AML-193 (cell line): ENCODE measurements at places on chromosomes 1 and 21.

DNA sequence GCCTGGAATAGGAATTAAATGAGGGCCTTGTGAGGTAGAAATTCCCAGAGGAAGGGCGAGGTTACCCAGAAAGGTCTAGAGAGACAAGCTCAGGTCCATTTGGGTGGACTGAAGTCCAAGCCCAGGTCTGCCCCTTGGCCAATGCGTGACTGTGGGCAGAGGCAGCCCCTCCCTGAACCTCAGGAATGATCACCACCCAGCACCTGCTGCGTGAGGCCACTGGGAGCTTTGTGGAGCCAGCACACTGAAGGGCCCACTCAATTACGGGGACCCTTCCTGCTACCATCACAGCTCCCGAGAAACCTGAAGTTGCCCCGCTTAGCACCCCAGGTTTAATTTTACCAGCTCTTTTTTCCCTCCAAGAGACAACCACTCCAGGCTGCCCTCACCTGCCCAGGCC, 6.5 kb upstream of the MATN1 start:
- no peak for DNase-seq

- no peak for DNase-seq
Observed at GRCh38 chr21:22225299-22225698, 1227.1 kb downstream of the NCAM2 start.

- no peak for DNase-seq
Observed at GRCh38 chr1:89262643-89263042, 10.0 kb downstream of the GBP5 start.

DNA sequence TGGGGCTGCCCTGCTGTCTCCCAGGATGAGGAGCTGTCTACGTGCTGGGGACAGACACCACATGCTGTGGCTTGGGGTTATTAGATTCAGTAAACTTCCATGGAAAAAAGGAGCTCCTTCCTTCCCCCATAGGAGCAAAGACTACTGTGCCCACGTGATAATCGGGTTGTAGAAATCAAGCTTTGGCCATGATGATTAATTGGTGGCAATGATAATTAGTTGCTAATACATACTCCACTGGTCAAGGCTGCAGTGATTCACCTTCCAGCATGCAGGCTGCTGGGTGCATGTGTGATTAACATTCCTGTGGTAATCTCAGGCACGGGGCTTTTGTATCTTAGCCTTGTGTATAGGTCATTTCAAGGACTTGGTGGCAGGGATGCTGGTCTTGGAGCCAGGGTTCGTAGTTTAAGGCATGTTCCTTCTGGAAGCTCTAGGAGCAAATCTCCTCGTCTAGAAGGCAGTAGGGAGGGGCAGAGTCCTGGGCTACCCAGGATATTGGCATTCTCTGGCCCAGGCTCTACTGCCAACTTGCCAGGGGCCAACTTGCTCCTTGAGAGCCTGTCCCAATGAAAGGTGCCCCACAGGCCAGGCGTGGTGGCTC, 41.4 kb downstream of the TMCO4 start:
- DNase-seq = no peak

- no peak for DNase-seq
Observed at GRCh38 chr1:228293816-228294500, 86.1 kb downstream of the OBSCN start.

DNA sequence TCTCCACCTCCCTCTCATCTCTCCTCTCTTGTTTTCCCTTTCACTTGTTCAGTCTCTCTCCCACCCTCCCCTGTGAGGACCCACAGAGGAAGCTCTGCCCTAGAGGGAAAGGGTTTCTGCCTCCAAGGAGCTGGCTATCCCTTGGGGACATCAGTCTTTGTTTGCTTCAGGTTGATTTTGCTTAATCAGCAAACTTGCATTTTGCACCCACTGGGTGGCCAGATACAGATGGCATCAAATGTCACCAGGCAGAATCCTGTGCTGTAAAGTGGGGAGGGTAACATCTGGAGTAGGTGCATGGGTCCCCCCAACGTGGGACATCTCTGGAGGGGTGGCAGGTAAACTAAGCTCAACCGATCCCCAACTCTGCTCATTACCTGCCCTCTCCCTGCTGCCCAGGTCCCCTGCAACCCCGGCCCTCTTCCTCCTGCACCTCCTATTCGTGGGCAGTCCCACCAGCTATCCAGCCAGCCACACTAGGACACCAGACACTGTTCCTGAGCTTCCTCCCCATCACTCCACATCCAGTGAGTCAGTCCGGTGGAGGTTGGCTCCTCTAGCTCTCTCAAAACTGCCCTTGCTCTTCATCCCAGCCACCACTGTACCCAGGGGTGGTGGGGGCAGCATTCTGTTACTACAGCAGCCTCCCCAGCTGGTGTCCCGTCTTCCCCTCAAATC, 123.3 kb downstream of the KCNN3 start:
- DNase-seq = no peak

DNA sequence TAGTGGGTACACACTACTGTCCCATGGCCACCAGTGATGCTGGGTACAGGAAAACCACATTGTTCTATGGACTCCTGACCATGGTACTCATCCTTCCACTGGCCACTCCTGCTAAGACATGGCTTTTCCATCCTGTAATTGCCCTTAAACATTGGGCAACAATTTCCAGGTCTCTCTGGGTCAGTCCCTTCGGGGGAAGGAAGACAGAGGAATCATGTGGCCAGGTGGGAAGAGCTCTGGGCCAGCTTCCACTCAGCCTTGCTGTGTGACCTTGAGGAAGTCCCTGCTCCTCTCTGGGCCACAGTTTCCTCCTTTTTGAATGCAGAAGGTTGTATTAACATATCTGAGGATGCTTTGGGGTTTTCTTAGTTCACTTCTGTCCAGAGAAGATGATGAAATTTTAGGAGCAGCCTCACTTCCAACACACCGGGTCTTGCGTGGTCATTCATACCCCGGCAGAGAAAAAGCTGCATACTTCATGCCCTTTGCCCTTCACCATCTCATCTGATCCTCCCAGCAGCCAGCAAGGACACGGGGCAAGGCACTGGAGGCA, 50.8 kb downstream of the SRRM1 start:
- no peak for DNase-seq

DNA sequence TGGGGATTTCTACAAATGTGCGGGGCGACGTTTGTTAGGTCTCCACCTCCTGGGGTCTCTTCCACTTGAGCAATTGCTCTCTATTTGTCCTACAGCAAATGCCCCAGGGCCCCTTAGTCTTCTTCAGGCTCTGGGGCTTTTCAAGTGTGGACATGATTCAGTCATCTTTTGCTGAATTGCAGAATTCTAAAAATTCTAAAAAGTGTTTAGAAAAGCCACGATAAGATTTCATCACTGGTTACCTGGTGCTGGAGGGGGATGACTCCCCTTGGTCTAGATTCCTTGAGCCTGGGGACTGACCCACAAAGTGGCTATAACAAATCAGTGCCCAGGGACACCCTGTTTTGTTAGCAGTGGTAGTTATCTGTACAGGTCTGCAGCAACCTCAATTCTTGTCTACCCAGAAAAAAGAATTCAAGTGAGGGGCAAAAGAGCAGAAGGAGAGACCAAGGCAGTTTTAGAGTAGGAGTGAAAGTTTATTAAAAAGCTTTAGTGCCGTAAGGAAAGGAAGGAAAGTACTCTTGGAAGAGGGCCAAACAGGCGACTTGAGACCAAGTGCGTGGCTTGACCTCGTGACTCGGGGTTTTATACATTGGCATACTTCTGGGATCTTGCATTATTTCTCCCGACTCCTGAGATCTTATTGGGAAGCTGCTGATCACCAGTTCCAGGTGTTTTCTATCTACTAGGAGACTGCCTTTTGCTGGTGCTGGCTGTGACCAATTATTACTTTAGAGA, 25.2 kb downstream of the PROK1 start:
- no peak for DNase-seq

GRCh38 chr1:237316352-237316751, 274.4 kb downstream of the RYR2 start:
- DNase-seq = no peak

DNA sequence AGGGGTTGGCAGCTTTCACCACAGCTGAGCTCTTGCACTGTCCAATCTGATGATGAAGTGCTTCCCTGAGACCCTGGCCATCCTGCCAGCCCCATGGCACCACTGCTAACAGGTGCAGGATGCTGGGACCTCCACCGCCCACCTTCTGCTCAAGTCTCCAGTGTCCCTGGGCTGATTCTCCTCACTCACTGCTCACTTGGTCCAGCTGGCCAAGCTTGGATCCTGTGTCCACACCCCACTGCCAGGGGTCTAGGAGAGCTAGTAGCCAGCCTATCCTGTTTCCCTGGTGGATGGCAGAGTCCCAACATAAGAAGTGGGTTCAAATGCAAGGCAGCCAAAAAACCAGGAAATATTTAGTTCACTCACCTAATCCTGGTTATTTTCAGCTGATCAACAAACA, 217.2 kb upstream of the IRF2BP2 start:
- no peak for DNase-seq

DNA sequence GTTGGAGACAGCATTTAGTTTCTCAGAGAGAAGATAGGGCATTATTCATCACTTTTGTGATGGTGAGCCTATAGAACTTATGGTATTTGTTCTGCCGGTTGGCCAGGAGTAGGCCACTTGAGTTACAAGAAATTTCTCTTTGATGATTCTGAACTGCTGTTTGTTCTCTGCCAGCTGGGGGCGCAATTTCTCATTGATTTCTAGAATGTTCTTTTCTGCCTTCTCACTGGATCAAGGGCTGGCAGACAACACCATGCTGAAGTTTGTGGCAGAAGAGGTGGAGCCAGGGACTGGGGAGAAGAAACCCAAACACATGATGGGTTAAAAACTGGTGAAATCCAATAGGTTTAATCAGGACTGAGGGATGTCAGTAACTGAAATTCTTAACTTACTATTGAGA, 360.6 kb downstream of the FAM72C start:
- DNase-seq = no peak

DNA sequence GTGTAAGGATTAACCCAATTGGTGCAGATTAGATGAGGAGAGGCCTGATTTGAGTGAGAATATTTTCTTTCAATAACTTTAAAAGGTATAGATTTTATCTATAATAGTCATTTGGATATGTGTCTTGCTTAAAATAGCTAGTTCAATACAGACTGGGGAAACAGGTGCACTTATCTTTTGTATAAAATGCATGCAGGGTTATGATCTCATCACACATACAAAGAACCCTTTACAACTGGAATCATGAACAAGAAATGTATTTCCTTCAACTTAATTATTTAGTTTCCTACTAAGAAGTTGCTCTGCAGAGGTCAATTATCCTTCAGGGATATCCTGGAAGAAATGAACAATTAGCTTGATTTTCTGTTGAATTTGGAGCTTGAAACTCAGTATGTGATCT, 259.6 kb downstream of the PTBP2 start:
- DNase-seq = no peak

GRCh38 chr1:172041742-172042141, 200.4 kb downstream of the DNM3 start:
- no peak for DNase-seq
